Stimulated activated CD8-positive, alpha-beta memory T cell treated with anti-CD3 and anti-CD28 coated beads, Interleukin-15, amount 100 ng/mL, for 1 hour (primary cell): ENCODE measurements at places on chromosomes 2 and 18.

DNA sequence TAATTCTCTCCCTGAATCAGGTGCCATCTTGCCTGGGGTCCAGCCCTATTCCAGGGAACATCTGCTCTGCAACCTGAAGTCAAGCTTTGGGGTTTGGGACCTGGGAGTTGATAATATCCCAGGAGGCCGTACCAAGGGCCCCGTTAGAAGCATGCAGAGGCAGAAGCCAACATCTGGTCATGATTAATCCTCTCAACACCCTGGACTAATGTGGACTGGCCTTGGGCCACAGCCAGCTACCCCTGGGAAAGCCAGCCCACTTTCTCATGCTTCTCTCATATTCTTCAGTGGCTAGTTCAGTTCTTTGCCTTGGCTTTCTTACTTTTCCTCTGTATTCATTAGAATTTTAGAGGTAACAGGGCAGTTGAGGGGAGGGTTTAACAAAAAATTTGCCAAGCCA lies 515.6 kb upstream of the NRP2 start:
- DNase-seq = no peak

DNA sequence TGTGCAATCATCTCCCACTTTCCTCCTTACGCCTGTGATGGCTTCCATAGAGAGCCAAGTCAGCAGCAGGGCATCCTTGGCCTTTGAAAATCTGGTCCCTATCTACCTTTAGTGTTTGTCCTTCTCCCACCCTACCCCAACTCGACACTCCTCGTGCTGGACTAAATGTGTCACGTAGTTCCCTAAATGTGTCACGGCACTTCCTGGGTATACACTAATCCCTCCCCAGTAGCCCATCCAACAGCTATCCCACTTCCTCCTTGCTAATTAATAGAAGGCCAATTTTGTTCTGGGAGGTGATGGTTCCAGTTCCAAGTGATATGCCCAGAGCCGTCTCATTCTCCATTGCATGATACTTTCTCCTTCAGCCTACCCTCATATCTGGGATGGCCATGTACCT lies 36.5 kb upstream of the ZFP36L2 start:
- DNase-seq = no peak

GRCh38 chr2:165594935-165595255 lies 125.4 kb downstream of the CSRNP3 start:
- DNase-seq = no peak

- DNase-seq = no peak
These were observed 265.7 kb upstream of the HS6ST1 start for GRCh38 chr2:128584296-128584890.

GRCh38 chr18:9695605-9696004 lies 12.5 kb upstream of the RAB31 start:
- no peak for DNase-seq

GRCh38 chr2:132676999-132677398 lies 7.0 kb upstream of the LYPD1 start:
- no peak for DNase-seq

DNA sequence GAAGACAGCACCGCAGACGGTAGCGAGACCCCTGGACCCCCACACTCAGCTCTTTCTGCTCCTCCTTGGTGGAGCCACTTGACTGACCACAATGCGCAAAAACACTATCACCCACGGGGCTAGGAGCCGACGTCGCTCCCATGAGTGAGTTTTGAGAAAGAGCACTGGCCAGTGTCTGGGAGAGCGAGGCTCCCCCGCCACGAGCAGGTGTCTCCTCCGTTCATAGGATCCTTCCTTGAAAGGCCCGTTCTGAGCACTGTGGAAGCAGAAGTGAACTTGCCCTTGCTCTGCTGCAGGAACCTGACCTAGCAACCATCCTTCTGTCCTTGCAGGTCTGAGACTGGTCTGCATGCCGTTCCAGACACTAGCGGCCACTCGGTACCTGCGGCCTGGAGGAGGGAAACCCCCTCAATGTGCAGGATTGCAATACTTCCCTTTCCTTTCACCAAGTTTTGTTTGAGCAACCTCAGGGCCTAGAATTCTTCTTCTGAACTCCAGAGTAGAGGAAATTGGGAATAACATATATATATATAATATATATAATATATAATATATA lies 12.9 kb upstream of the ZNF516 start:
- DNase-seq = no peak

- no peak for DNase-seq
These were observed 21.1 kb downstream of the KIF5C start for GRCh38 chr2:148896136-148896535.

- DNase-seq = no peak
These were observed 24.7 kb downstream of the IL1R2 start for GRCh38 chr2:102016399-102016955.

DNA sequence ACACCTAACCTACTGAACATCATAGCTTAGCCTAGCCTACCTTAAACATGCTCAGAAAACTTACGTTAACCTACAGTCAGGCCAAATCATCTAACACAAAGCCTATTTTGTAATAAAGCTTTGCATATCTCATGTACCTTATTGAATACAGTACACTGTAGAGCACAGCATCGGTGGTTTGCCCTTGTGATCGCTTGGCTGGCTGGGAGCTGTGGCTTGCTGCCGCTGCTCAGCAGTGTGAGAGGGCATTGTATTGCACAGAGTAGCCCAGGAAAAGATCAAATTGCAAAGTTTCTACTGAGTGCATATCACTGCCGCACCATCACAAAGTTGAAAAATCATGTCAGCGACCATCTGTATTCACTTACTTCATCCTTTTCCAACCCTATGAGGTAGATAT lies 62.3 kb upstream of the NCK2 start:
- no peak for DNase-seq

DNA sequence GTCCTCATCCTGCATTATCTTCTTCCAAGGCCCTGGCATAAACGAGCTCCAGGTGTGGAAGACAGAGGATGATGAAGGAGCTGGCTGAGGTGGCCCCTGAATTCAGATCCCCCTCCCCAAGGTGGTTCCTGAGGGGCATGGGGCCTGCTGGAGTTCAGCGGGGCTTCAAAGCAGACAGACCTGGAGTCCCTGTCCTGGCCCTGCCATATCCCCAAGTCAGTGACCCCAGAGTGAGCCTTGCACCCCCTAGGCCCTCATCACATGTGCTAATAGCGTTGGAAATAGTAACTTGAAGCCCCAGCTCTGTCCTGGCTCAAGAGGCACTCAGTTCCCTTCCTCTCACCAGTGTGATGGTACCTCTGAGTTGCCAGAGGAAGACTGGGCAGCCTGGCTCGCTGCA lies 172.9 kb downstream of the GALNT1 start:
- DNase-seq = no peak

GRCh38 chr2:230935130-230935430 lies 10.0 kb upstream of the GPR55 start:
- DNase-seq = no peak

GRCh38 chr2:170141865-170142264 lies 36.1 kb upstream of the MYO3B start:
- DNase-seq = no peak
